ENCODE measurements at places on chromosomes 6 and 20.

- DNase-seq = no peak
These were observed 318.1 kb downstream of the CLIC5 start for GRCh38 chr6:45697605-45698004.

DNA sequence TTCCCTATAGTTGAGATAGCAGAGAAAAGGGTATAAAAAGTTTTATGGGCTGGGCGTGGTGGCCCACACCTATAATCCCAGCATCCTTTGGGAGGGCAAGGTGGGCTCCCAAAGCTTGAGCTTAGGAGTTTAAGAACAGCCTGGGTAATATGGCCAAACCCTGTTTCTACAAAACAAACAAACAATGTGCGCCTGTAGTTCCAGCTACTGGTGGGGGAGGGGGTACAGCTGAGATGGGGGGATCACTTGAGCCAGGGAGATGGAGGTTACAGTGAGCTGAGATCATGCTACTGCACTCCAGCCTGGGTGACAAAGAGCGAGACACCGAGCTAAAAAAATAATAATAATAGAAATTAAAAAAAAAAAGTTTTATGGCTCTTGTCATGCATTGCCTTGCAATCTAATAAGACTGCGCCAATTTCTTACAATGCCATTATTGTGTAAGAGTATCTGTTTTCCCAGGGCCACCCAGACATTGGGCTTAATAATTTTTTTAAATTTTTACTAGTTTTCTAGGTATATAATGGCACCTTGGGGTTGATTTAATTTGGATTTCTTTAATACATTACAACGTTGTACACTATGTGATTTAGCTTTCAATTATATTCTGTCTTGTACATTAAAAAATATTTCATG is 3.9 kb downstream of the ACSS2 start:
- DNase-seq = no peak

GRCh38 chr20:59318201-59318790 is 17.9 kb downstream of the EDN3 start:
- no peak for DNase-seq

- no peak for DNase-seq
These were observed 42.6 kb upstream of the PHACTR3 start for GRCh38 chr20:59561614-59562277.

DNA sequence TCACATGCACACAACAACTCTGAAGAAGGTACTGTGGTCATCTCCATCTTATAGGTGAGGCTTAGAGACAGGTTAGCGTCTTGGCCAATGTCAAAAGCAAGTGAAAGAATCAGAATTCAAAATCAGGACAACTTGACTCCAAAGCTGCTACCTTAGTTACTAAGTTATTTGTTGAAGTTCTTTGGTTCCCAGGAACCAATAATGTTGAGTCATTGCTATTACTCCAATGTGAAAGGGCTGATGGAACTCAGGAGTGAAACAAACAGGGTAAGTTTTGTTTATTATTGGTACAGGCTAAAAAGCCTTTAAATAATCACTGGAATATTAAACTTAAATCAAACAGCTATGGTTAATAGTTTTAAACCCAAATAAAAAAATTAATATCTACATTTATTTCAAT is 111.1 kb downstream of the PDSS2 start:
- DNase-seq = no peak

- DNase-seq = no peak
These were observed 77.5 kb downstream of the PSMG4 start for GRCh38 chr6:3336066-3336786.

DNA sequence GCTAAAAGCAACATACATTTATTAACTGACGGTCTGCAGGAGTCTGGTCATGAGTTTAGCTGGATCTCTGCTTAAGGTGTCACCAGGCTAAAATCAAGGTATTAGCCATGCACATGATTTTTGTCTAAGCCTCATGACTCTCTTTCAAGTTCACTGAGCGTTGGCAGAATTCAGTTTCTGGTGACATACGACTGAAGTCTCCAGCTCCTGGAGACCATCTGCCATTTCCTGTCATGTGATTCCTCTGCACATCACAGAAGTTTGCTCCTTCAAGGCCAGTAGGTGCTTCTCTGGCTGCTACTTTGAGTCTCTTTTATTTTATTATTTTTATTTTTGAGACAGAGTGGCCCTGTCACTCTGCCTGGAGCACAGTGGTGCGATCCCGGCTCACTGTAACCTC is 148.4 kb upstream of the EYA4 start:
- no peak for DNase-seq

DNA sequence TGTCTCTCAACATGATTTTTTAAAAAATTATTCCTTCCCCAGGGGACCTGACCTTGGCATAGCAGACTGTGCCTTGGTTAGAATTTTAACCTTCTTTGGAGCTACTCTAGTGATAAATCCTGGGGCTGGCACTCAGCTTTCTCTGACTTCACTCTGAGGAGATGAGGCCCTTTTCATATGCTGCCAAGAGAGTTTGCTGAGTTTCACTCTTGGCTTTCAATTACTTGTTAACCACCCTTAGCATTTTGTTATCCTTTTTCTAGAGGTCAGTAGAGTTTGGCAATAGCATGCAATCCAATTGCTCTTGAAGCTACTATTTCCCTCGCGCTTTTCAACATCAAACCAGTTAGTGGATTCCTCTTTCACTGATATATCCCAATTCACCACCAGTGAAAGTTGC is 920.3 kb downstream of the EYS start:
- no peak for DNase-seq

DNA sequence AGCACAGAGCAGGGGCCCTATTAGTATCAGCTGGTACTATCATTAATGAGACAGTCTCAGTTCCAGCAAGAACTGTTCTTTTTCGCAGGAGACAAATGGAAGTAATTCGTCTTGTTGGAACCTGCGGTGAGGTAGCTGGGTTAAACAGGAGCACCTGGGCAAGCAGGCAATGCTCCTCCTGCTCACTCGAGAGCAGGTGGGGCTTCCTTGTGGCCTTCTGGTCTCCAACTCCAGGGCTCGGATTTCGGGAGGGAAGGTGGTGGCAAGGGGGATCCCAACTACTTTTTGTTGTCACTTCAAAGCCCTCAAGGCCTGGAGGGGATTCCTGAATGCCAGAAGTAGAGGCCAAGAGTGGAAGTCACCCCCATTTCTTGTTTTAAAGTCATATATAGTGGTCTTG is 1.3 kb upstream of the SPEF1 start:
- no peak for DNase-seq

DNA sequence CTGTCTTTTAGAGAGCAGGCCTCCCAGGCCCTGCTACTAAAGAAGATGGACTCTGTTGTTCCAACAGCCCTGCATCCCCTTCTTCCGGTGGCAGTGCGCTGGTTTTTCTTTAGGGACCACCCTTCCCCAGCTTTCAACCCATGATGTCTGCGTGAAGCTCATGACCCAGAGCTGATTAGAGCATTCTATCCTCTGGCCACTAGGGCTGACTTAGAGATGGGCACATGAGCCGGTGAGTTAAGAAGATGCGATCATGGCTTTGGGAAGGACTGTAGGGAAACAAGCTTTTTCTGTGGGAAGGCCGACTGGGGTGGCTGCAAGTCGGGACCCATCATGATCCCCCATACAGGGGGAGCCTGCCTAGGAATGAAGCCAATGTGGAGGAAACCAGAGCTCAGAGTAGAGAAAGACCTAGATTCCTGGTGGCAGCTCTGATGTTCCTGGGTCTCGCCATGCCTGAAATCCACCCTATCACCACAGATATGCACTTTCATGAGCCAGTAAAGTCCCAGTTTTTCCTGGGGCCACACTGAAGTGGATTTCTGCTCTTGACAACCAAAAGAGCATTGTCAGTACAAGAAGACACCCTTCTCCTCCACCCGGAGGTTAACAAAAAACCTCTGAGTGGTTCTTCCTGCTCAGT is 29.1 kb upstream of the STX16 start:
- no peak for DNase-seq

DNA sequence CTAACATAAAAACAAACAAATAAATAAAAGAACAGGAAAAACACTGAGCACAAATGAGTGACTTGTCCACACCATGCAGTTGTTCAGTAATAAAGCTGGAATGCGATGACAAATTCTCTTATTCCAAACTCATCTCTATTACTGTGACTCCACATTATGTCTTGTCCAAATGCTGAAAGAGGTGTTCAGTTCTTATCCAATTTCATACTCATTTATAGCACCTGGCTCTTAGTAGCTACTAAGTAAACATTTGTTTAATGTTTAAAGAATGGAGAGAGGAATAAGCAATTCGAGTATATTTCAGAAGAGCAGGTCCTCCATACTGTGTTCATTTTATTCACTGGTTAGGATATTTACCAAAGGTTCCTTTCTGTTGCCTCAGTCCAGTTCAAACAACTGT is 439.0 kb upstream of the JAG1 start:
- DNase-seq = no peak

DNA sequence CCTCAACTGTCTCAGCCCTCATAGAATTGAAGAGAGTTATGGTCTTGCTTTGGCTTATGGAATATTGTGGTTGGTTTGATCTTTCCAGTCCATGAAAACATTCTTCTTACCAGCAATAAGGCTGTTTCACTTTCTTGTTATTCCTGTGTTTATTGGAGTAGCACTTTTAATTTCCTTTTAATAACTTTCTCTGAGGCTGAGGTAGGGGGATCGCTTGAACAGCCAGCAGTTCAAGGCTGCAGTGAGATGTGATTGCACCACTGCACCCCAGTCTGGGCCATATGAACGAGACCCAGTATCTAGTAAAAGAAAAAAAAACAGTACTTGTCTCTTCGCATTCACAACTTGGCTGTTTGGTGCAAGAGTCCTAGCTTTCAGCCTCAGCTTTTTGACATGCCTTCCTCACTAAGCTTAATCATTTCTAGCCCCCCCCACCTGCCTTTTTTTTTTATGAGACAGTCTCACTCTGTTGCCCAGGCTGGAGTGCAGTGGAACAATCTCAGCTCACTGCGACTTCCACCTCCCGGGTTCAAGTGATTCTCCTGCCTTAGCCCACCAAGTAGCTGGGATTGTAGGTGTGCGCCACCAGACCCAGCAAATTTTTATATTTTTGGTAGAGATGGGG is 70.5 kb downstream of the NCOA3 start:
- DNase-seq = no peak

DNA sequence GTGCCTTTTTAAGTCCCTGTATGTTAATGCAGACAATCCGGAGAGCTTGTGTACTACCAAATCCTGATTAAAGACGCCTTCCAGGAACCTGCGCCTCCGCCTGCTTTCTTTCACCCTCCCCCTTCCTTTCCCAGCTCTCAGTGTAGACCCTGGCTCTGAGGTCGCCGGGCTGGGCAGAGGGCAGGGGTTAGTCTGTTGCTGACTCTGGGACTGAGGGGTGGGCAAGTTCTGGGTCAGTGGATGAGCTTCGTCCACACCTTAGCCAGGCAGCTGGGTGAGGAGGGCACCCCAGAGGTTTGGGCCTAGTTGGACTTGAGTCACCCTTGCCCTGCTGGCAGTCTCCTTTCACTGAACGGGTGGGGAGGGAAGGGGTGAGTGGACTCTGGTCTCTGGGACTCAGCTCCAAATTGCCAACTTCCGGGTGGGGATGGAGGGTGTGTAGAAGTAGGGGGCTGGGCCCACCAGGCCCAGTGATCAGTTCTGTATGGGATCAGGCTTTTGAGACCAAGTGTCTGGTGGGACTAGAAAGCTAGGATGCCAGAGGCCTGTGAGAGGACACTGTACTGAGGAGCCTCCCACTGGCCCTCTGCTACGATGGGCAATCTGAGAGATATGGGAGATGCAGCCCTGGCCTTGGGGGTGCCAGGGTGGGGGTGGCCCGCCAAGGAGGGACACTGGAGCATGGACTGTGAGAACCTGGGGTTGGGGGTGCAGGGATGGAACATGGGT is 21.3 kb upstream of the SLC22A7 start:
- no peak for DNase-seq

DNA sequence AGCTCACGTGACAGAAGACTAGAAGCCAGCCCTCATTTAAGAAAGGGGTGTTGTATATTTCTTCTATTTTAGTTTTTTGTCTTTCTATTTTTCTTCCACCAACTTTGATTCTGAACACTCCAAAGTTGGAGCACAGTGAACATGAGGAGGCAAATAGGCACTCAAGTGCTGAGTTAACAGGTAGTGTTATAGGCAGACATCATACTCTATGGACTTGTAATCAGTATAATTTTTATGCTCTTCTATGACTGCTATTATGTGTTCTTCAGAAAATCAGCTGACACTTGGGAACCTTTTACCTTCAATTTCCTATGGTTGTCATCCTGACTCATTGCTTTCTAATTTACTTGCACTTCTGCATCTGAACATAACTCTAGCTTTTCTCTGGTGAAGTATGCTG is 396.3 kb upstream of the EYS start:
- no peak for DNase-seq

- no peak for DNase-seq
These were observed 48.2 kb downstream of the STX7 start for GRCh38 chr6:132464538-132465256.

DNA sequence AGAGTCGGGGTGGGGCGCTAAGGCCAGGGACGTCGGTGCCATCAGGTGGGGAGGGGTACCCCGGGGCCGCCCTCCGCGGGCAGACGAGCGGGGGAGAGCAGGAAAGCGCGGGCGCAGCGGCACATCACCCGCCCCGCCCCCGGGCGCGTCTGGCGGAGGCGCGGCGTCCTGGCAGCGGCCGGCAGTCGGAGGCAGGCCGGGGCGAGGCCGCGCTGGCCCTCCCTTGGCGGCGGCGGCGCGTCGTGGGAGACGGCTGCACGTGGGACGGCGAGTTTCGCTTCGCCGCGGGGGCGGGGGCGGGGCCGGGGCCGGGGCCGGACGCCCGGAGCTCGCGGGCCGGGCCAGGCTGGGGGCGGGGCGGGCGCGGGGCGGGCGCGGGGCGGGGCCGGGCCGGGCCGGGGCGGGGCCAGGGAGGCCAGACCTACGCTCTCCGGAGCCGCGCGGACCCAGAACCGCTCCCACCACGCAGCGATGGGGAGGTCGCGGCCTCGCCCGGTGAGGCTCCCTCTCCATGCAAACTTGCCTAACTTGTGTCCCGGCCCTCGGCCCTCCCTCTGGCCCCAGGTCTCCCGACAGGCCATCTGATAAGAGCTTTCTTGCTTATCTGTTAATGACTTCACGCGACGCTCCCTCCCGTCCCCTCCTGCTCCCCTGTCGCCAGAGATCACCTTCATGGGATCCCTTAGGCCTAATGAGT is 12.5 kb downstream of the ITPR3 start:
- DNase-seq = peak; percentile 59

DNA sequence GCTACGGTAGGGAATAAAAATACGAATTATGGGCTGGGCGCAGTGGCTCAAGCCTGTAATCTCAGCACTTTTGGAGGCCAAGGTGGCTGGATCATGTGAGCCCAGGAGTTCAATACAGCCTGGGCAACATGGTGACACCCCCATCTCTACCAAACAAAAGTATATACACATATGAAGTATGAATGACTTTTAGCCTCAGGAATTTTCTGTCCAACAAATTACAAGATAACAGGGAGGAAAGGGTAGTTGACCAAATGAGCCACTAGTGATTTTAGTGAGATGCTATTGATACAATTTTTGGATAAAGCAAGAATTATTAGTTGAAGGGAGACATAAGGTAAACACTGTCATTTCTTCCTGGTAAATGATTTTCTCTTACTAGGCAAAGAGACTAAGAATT is 328.2 kb downstream of the SYNE1 start:
- no peak for DNase-seq

GRCh38 chr6:135555550-135555949 is 58.0 kb upstream of the AHI1 start:
- DNase-seq = no peak

GRCh38 chr20:46246559-46246958 is 61.7 kb downstream of the CDH22 start:
- DNase-seq = no peak

All from activated naive CD4-positive, alpha-beta T cell (primary cell).